Thyroid gland (tissue), 4 donors: ENCODE measurements at places on chromosomes 5 and 9. TPM values are rescaled to one million over a fixed set of nuclear protein-coding genes. Genes with fewer than 3 reads are reported as not detected.

Gene TAF11L6
- total RNA-seq, result not detected

GRCh38 chr9:506281-506680 is 291.6 kb downstream of the DOCK8 start:
- DNase-seq, result no peak

DNA sequence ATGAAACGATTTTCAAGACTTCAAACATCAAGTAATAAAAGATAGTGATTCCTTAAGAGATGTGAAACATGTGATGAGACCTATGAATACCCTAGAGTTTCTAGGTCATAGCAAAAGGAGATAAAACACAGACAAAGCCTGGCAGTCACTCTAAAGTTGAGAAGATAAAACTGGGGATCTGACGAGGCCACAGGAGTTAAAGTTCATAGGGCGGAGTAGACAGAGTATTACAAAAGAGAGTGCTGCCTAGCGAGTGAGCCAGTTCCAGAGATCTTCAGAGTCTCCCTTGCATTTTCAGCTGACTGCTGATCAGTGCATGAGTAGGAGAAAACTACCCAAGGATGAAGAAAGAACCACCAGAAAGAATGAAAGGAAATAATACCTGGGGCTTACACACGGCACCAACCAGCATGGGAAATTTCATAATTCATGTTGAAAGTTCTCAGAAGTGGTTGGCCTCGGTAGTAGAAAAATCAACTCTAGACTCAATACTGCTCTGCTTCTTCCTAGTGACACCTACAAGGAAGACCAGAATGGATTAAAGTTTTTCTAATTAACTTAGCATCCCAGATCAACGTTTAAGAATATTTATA is 30.4 kb downstream of the FBXO4 start:
- no peak for DNase-seq

- DNase-seq, result no peak
These were observed 48.8 kb downstream of the GRAMD2B start for GRCh38 chr5:126471875-126472537.

Gene CNTFR
- 13.9 TPM for total RNA-seq

Gene TERT
- total RNA-seq, result not detected

Gene SLC34A1
- total RNA-seq, result not detected

DNA sequence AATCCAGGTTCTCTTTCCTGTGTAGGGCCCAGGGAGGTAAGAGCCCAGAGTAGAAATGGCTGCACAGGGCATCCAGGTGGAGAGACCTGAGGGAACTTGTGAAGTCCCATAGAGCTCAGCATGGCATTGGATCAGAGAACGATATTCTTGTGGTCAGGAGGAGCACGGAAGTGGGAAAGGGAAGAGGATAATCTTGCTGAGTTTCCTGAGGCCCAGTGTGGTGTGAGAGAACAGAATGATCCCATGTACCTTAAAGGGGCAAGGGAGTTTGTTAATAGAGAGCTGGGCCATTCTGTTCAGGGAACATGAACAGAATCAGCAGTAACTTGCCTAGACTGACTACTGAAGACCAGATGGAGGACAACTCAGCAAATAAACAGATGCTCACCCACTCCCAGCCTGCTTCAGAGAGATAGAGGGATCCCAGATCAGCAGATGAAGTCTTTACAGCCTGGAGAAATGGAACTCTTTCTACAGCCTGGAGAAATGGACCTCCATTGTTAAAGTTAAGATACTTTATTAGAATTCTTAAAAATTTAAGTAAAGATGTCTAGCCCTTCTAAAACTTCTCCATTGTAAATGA is 119.7 kb upstream of the ELL2 start:
- no peak for DNase-seq

DNA sequence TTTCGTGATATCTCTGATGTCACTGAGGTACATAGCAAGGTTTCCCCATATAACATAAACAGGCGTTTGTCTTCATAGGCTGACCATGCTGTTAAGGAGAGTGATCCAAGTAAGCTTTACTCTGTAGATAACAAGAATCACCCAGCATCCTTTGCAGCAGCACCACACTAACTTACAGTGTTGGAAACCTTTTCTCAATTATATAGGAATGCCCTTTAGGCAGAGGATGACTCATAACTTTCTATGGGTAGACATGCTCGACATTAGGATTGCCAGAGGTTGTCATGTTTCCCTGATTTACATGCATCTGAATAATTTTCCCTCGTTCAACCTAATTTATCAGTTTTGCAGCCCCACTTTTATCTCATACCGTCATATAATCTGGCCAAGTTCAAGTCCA is 870.0 kb upstream of the CDH9 start:
- DNase-seq, result no peak

Gene GABRA1
- total RNA-seq, result not detected

- no peak for DNase-seq
These were observed 986.5 kb upstream of the ARRDC3 start for GRCh38 chr5:92369587-92369986.

DNA sequence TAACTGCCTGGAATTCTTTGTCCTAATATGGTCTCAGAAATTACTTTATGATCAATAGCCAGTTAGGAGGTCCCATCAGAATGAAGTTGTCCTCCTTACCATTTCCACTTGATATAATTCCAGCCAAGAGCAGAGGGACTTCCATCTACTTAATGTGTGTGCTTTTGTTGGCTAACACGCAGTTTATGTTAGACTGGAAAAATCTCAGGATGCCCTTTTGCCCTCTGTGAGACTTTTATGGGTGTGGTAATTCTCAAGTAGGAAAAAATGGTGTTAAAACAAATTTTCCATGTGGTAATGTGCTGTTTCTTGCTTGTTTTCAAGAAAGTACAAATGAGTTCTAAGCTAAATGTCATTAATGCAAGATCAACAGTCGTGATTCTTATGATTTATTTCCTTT is 327.1 kb downstream of the MTRR start:
- no peak for DNase-seq

Gene ZSWIM6
- total RNA-seq, result 11.8 TPM

DNA sequence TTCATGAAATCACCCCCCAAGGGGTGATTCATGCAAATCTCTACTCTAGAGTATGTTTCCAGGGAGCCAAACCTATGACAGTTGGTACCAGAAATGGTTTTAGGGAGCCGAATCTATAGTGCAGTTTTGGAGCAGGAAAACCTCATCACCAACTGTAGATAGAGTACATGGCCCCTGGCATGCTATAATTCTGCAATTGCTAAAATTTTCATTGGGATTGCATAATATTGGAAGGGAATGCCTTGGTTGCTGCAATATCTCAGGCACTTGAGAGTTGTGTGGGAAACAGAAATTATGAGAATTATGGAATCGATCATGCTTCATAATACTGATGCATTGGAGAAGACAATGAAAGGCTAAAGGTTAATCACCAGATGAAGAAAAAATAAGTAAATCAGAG is 148.2 kb upstream of the PLPPR1 start:
- DNase-seq, result no peak

- DNase-seq, result no peak
These were observed 39.4 kb downstream of the SCAI start for GRCh38 chr9:125103770-125104460.

Gene NUTM2F
- total RNA-seq, result not detected

DNA sequence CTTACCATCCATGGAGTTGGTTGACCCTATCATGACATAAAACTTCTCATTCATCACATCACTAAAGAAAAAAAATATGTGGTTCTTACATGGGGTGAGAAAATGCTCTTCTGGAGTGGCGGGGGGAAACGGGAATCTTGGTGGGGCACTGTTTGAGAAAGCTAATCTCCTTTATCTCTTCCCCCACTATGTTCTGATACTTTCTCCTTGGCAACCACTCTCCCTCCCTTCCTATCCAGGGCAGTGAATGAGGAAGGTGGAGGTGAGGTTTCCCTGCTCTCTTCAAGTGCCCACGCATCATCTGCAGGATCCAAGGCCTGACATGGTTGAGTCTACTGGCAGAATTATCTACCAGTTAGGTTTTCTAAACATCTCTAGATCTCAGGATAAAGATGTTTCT is 220.8 kb upstream of the TBCA start:
- no peak for DNase-seq

DNA sequence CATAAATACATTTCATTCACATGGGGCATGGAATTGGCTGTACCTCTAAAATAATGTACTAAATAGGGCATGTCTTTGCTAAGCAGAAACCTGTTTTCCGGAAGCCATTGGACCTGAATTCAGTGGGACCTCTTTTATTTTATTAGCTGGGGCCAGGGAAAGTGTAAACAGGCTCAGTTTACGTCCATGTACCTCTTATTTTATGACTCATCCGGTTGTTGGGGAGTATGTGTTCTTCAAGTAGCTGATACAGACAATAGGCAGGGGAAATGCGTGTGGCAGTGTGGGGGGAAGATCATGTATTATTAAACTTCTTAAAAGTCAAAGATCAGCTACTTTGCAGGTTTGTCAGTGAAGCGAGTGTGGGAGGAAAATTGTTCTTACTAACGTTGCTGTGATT is 1.4 kb upstream of the GDNF start:
- DNase-seq, result no peak

GRCh38 chr9:133656211-133657119 is 20.3 kb downstream of the DBH start:
- DNase-seq, result peak; percentile 91

DNA sequence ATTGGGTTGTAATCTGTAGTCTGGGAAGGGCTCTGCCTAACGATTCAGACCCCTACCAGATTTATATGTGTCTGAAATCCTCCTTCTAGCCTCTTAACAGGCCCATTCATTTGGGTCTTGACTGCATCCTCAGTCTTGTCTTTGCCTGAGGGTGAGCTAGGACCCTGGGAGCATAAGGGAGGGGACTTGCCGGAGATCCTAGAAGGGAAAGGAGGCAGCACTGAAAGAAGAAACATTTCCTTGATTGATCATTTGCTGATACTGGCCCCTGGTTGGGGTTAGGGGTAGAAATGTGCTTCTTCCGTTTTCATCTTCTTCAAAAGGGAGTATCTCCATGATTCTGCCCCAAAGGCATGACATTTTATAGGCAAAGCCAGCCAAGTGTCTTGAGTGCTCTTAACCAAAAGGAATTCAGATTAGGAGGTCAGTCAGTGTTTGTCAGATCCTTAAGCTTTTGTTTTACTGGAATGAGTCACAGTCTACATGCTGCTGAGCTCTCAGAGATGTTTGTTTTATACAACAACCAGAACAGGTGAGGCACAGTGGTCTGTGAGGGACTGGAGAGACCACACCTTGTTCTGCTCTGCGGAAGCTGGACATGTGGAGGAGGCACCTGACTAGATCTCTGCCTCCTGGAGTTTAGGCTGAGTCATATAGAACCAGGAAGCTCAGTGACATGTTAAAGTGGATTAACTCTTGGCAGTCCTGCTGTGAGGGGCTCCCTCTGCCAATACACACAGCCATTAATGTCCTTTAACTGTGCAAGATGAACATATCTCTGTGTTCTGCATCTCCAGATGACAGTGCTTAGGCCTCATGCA is 37.7 kb downstream of the PCDHAC2 start:
- DNase-seq, result peak; percentile 75

DNA sequence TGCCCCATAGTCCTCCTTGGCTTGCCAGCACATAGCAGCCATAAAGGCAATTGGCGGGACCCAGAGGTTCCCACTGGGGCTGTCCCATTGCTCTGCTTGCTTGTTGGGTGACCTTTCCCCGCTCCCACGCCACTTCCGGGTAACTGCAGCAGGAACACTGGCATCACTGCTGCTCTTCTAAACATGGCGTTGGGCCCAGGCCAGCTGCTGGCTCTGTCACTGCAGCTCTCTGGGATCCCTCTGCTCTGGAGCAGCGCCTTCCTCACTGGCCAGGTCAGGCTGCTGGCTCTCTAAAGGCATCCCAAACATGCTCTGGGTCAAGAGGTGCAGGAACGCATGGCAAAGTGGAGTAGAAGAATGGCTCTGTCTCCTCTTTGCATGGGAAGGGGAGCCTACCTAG is 92.9 kb downstream of the DRD1 start:
- no peak for DNase-seq

- no peak for DNase-seq
These were observed 302.1 kb downstream of the PARP8 start for GRCh38 chr5:50968356-50969149.

- no peak for DNase-seq
These were observed 3.8 kb upstream of the PDLIM4 start for GRCh38 chr5:132253452-132254320.

DNA sequence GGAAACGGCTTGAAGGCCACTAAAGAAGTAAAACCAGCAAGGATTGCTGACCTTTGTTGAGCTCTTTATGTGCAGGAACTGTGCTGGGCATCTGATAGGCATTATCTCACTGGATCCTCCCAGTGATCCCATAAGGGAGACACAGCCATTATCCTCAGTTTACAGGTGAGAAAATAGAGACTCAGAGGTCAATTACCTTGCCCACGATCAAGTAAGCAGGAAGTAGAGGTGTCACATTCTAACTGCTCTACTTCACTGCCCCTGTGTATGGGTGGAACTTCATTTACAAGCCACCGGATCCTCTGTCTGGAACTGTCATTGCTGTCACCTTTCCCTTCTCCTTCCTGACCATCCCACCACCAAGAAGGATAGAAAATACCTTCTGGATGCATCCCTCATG is 248.9 kb downstream of the CRB2 start:
- DNase-seq, result no peak

DNA sequence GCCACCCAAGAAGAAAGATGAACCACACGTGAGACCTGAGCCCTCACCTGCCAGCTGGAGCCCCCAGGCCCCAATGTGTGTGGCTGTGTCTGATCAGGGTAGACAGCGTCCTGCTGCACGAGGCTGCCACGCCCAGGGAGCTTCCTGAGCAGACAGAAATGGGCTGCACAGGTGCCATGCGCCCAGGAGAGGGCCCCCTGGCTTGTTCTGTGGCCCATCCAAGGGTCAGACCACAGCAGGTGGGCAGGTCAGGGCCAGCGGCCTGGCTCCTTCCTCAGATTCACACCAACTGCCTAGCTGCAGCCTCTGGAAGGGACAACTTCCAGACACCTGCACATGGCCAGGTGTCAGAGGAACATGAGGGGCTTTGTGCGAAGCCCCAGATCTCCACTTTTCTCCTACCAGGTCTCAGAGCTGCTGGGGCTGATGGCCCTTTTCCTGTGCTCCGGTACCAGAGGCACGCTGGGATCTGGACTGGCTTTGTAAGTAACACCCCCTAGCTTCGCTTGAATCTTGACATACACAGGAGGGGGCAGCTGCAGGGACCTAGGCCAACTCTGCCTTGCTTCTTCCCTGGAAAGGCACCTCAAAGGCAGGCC is 10.8 kb downstream of the SARDH start:
- DNase-seq, result no peak

DNA sequence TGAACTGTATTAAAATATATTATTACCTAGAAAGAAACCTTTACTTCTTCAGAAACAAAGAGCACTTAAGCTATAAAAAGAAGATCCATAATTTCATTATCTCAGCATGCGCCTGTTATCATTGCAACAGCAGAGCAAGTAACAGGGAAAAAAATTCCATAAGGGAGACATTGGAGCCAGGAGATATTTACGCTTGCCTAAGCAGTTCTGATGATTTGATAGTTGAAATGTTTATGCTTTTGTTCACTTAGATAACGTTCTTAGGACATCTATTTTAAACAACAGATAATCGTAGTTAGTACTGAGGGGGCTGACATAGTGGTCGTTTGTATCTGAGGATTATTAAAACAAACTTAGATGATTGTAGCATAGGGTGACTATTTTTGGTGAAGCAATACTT is 252.5 kb downstream of the NNT start:
- DNase-seq, result no peak

Gene ADGRD2
- not detected for total RNA-seq

Gene PHF2
- 33.2 TPM for total RNA-seq
